ENCODE measurements at places on chromosomes 6 and 20.

GRCh38 chr6:131640100-131640499, 3.0 kb downstream of the ENPP3 start:
- DNase-seq, result no peak

- DNase-seq, result no peak
Observed at GRCh38 chr6:148431840-148432239, 89.2 kb downstream of the SASH1 start.

- DNase-seq, result no peak
Observed at GRCh38 chr6:100307561-100307960, 157.2 kb downstream of the SIM1 start.

DNA sequence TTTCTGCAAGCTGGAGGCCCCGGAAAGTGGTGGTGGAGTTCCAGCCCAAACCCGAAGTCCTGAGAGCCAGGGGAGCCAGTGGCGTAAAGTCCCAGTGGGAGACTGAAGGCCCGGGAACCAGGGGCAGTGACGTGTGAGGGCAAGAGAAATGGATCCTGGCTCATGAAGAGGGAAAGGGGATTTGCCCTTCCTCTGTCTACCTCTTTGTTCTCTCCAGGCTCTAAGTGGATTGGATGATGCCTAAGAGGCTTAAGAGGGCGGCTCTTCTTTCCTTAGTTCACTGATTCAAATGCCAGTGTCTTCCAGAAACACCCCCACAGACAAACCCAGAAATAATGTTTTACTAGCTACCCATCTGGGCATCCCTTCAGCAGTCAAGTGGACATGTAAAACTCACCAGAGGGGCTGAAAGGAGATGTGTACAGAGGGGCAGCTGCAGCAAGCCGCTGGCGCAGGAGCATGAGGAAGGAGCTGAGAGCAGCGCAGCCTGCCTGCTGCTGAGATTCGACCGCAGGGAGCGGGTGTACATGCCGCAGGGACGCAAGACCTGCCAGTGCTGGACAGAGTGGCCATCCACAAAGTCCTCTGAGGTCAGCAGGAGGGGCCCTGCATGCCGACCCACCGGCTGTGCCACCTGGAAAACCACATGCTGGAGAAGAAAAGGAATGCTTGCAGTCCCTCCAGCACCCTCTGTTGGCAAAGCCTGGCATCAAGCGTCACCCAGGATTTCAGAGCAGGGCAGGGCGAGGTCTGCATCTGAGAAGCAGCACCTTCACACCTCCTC, 29.5 kb downstream of the CDYL start:
- DNase-seq, result no peak

GRCh38 chr20:36969478-36970186, 18.1 kb upstream of the SAMHD1 start:
- no peak for DNase-seq

- DNase-seq, result no peak
Observed at GRCh38 chr20:62305765-62306413, 3.1 kb downstream of the ADRM1 start.

GRCh38 chr6:87827346-87827745, 125.3 kb upstream of the AKIRIN2 start:
- DNase-seq, result no peak

- no peak for DNase-seq
Observed at GRCh38 chr6:93139408-93140081, 279.8 kb downstream of the EPHA7 start.

GRCh38 chr6:18506382-18507017, 119.3 kb downstream of the RNF144B start:
- DNase-seq, result no peak

- DNase-seq, result no peak
Observed at GRCh38 chr6:152355166-152355565, 282.0 kb downstream of the SYNE1 start.

- DNase-seq, result no peak
Observed at GRCh38 chr6:63014290-63014689, 197.0 kb upstream of the FKBP1C start.

GRCh38 chr6:72621291-72622093, at the start of gene KCNQ5:
TSS of gene KCNQ5 (plus strand) at chr6:72622064.
- no peak for DNase-seq

DNA sequence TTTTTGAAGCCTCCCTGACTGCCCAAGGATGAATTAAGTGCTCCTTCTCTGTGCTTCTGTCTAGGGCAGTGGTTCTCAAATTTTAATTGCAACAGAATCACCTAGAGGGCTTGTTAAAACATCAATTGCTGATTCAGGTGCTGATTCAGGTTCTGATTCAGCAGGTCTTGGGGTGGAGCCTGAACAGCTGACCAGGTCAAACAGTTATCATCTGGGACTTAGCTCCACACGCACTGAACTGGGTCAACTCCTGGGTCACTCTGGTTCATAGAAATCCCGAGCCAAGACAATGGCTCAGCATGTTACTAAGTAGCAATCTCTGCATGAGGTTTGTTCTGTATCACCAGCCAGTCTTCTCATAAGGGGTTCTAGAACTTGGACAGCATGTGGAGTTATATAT, 192.3 kb downstream of the GJA1 start:
- DNase-seq, result no peak

DNA sequence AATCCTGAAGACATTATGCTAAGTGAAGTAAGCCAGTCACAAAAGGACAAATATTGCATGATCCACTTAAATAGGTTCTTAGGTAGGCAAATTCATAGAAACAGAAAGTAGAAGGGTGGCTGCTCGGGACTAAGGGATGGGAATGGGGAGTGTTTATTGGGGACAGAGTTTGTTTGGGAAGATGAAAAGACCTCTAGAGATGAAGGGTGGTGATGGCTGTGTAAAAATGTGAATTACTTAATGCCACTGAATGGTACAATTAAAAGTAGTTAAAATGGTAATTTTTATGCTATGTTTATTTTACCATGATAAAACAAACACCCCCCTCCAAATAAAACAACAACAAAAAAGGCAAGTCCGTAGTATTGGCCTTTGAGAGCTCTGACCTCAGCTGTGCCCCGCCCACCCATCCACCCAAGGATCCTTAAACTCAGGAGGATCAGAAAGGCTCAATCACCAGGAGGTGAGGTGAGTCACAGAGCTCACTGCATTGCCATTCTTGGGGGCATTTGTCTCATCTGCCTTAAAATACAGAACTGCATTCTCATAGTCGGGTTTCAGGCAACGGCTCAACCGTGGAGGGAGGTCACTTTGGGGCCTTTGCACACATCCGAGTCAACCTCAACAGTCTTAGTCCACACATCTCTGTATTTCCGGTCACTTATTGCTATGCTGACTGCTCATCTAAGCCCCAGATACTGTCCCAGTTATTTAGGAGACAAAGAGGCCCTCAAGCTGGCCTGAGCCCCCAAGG, 96.7 kb downstream of the SLC22A23 start:
- no peak for DNase-seq

- no peak for DNase-seq
Observed at GRCh38 chr20:61168605-61169004, 83.5 kb upstream of the CDH4 start.

DNA sequence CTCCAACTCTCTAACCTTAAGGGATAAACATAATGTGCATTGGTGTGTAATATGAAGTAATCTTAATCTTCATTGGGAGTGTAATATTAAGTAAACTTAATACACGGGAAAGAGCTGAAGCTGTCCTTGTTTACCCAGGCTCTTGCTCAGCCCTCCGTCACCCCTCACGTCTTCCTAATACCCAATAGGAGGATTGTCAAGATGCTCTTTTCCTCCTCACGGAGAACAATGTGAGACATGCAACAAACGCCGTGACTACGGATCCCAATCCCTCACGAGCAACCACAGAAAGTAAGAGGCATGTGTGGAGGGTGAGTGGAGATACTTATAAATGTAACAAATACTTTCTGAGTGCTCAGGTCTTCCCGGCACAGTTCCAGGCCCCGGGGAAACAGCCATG, 11.0 kb downstream of the KIF16B start:
- no peak for DNase-seq

- no peak for DNase-seq
Observed at GRCh38 chr20:45368221-45368980, 5.4 kb downstream of the SYS1 start.

DNA sequence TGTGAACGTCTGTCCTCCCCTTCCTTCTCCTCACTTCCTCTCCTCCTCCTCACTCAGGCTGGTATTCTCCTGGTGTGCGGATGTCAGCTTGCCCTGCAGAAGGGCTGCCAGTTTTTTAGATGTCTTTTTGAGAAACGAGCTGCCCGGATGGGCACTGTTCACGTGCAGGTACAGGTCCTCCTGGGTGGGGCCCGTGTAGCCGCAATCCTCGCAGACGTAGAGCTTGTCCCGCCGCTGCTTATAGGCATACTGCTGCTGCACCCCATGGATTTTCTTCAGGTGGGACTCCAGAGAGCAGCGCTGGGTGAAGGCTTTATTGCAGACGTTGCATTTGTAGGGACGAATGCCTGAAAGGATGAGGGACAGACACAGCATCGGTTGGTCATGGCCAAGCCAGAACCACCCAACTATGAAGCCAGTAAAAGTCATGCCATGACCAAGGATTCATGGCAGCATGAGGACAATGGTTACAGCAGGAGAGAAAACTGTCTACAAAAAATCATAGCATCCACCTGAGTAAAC, 33.0 kb downstream of the OVOL2 start:
- DNase-seq, result no peak

- DNase-seq, result peak; percentile 65
Observed at GRCh38 chr6:17470938-17471327, 77.5 kb downstream of the CAP2 start.

GRCh38 chr6:143575440-143575839, 63.9 kb upstream of the FUCA2 start:
- peak; percentile 77 for DNase-seq

DNA sequence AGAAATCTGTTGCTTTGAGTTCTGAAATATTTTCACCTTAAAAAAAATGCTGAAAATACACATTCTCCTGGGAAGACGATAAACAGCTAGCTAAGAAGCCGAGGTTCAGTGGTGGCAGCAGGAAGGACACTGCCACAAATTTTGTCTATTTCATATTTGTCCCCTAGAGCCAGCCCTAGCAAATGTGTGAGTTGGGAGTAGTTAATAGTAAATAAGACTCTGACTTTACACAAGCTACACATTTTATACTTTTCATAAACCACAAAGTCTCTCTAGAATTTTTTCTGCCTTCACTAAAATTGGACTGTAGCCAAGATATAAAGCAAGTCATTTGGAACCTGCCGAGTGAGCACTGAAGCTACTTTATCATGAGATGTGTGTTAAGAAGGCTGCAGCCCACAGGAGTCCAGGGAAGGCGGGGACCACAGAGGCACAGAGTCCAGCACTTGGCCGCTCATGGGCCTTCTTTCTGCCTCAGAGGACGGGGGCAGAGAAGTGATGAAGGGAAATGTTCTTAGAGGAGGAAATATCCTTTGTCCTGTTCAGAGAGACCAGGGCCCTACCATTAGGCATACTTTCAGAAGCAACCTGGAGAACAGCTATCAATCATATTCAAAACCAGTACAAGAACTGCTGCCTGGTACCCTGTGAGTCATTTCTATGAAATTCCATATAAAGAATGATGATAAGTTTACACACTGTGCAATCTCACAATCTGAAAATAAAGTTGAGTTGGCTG, 241.7 kb upstream of the TAB2 start:
- no peak for DNase-seq

- DNase-seq, result peak; percentile 20
Observed at GRCh38 chr6:83430611-83431544, at the start of gene ME1. TSS of gene ME1 (minus strand) at chr6:83431051. CDS start at chr6:83430954, 97 bp downstream.

DNA sequence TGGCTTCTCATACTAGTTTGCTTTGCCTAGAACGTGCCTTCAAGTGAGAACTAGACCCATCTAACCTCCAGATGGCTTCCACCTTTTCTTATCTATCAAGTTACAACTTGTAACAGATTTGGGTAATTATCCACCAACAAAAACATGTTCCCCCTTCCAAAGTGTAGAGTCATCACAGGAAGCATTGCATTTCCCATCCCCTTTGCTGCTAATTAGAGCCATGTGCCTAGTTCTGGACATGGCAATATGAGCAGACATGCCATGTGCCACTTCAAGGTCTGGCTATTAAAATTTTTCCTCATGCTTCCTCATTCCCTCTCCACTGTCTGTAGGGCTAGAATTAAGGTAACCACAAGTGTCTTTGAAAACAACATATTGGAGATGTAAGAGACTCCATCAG, 814.4 kb downstream of the TENT5A start:
- no peak for DNase-seq

- peak; percentile 71 for DNase-seq
Observed at GRCh38 chr20:52747845-52748284, 224.3 kb upstream of the TSHZ2 start.

- peak; percentile 10 for DNase-seq
Observed at GRCh38 chr20:9172851-9173250, 104.0 kb downstream of the PLCB4 start.

DNA sequence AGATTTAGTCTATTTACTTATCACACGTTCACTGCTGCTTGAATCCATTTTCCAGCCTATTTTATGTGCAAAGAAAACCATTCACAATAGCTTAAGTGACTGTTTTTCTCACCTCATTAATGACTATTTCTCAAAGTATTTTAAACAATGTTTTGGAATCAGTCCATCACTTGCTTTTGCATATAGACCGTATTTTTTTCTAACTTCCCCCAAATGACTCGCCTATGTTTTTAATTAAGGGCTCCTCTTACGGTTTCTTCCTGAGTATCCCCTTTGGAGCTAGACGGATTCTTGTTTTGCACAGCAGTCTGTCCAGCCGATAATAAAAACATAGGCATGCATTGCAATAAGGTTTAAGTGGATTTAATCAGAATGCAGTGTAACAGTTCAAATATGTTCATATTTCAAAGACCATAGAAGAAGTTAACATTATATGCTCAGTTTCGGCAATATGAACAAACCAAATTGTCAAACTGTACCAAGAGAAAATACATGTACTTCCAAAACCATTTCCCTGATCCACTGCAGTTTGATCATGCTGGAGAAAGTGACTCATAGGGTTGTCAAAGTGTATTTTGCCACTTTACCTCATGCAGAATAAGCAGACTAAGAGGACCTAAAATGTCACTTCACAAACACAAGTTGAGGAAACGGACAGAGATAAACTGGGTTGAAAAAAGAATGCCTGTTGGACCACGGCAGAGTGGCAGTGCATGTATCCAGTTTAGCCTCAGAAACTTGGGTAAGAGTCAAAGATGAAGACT, 66.4 kb downstream of the HMGN3 start:
- no peak for DNase-seq

GRCh38 chr20:8227293-8227692, 95.2 kb downstream of the PLCB1 start:
- DNase-seq, result no peak

DNA sequence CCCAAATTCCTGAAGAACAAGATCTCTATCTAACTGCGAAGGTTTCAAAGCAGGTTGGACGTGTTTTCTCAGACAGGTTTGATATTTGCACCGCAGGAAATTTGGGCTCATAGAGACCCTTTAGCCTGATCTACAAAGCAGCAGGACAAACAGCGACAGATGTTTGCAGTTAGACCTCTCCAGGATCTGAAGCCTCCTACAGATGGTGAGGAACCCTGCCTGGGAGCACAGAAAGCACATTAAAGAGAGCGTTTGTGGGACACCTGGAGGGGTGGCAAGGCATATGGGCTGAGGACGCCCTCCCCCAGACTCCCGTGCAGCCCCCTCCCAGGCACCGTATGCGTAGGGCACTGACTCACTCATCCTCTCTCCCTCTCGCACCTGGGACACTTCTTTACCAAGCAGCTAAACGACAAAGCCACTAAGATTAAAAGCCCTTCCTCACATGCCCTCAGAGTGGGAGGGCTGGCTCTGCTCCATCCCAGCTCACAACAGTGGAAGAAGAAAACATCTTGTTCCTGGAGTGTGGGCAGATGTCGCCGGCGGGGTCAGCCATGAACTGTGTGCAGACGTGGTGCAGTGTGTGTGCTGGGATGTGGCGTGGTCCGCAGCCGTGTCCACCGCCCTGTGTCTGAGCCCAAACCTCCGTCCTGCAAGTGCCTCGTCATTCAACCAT, 249.7 kb upstream of the AFDN start:
- no peak for DNase-seq

GRCh38 chr6:52574709-52575501, 2.0 kb downstream of the TRAM2 start:
- no peak for DNase-seq

- no peak for DNase-seq
Observed at GRCh38 chr20:2663364-2663886, 591 bp downstream of the IDH3B start.

Measured in NCI-H446 (cell line).